ENCODE measurements at places on chromosomes 1 and 21.
A peak's percentile ranks its signal among the peaks of the same experiment; 100 is the strongest.

- no peak for DNase-seq
These were observed 458.5 kb upstream of the DEPDC1 start for GRCh38 chr1:68955424-68955823.

GRCh38 chr1:93159337-93159736, 20.9 kb downstream of the TMED5 start:
- no peak for DNase-seq

DNA sequence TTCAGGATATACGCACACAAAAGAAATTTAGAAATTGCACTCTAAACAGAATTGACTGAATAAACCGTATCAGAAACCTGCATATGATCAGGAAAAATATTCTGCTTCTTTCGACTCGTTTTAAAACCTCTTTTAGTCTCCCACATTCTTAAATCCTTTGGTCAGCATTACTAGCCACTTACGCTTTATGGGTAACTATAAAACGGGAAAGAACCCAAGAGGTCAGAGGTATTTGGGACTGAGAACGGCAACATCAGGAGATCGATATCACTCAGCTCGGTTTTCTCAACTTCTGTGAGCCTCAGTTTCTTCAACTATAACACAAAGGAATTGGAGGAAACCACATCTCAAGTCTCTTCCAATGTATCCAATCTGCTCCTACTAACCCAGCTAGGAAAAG, 36.4 kb upstream of the ANGPTL7 start:
- no peak for DNase-seq

- DNase-seq = no peak
These were observed 37.7 kb downstream of the SYF2 start for GRCh38 chr1:25194572-25195020.

GRCh38 chr1:115166531-115167091, 77.3 kb upstream of the TSPAN2 start:
- DNase-seq = no peak

- DNase-seq = no peak
These were observed 28.4 kb upstream of the C1orf159 start for GRCh38 chr1:1144122-1144842.

DNA sequence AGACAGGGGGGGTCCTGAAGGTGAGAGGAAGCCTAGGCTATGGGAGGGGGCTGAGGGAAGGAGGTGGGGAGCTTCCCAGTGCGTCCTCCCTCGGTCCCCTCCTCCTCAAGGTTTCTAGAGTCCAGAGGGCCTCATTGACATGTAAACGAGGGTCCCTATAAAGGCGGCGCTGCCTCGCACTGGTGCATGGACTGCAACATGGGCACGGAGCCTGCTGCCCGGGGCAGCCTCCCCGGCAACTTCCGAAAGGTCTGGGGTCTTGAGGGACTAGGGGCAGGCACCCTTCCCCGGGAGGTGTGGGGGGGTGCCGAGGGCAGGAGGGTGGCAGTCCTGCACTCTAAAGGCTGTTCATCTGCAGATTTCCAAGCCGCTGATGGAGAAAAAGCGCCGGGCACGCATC, at the start of gene HES3:
Gene HES3, plus strand, starts transcription at position 187 of the 400 bp plus-strand sequence. Its CDS starts 187 bp downstream, at position 374.
- DNase-seq = no peak

- no peak for DNase-seq
These were observed 6.7 kb downstream of the C1orf115 start for GRCh38 chr1:220696863-220697231.

GRCh38 chr1:232463225-232463624, 166.7 kb downstream of the SIPA1L2 start:
- no peak for DNase-seq

- DNase-seq = no peak
These were observed 195.9 kb downstream of the TOMM20 start for GRCh38 chr1:234932511-234933430.

- no peak for DNase-seq
These were observed 202.9 kb downstream of the NCAM2 start for GRCh38 chr21:21200939-21201615.

- peak; percentile 46 for DNase-seq
These were observed 120.7 kb downstream of the TGFBR3 start for GRCh38 chr1:91765293-91765692.

- no peak for DNase-seq
These were observed 58.0 kb upstream of the SGIP1 start for GRCh38 chr1:66475940-66476339.

DNA sequence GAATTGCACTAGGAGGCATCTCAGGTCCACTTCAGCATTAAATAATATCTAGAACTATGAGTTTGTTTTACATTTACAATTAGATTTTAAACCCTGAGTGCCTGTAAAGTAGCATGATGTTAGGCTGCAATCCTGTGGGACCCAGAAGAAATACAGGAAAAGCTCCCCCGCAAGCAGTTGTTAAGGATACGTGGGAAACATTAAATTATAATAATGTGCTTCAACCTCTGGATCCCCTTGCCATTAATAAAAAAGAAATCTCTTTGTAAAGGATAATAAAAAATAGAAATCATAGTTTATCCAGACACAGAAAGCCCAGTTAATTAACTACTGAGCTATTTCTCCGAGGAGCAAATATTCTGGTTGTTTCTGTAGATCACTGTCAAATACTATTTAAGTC, 106.0 kb downstream of the PCNX2 start:
- DNase-seq = no peak

- no peak for DNase-seq
These were observed 190.0 kb downstream of the ATP6V1G3 start for GRCh38 chr1:198350456-198350855.

- peak; percentile 43 for DNase-seq
These were observed 13.2 kb upstream of the A3GALT2 start for GRCh38 chr1:33334081-33334552.

DNA sequence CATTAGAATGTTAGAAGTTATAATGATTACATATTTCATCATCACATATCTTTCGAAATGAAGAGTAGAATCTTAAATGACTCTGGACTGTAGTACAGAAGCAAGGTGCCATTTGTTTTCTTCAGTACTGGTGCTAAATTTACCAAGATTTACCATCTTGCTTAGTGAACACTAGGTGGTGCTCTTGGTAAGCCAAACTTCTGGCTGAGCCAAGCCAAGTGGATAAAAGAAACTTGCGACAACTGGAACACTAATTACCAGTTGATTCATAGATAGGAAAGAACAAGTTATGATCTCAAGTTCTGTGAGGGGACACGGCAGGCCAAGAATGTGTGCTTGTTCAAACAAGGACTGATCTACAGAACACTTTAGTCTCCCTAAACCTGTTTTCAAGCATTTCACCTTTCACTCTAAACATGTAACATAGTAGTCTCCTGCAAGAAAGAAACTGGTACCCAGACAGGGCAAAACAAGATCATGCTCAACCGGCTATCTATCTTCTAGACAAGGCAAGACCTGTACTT, 19.8 kb downstream of the SPRTN start:
- peak; percentile 70 for DNase-seq

- no peak for DNase-seq
These were observed 27.2 kb downstream of the MYOG start for GRCh38 chr1:203058676-203058935.

- DNase-seq = no peak
These were observed 18.5 kb upstream of the MTARC1 start for GRCh38 chr1:220768126-220768601.

DNA sequence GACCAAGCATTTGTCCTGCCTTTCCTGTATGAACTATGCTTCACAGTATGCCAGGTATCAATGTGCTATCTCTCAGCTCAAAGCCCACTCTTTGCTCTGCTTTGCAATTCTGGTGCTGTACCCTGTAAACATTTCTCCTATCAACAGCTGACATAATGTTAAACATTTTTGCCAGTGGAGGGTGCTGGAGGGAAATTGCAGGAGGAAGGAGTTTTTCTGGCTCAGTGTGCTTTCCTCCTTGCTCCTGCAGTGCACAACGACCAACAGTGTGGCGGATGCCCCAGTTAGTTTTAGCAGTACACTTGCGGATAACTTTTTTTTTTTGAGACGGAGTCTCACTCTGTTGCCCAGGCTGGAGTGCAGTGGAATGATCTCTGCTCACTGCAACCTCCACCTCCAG, 67.1 kb upstream of the PTGFRN start:
- DNase-seq = no peak

DNA sequence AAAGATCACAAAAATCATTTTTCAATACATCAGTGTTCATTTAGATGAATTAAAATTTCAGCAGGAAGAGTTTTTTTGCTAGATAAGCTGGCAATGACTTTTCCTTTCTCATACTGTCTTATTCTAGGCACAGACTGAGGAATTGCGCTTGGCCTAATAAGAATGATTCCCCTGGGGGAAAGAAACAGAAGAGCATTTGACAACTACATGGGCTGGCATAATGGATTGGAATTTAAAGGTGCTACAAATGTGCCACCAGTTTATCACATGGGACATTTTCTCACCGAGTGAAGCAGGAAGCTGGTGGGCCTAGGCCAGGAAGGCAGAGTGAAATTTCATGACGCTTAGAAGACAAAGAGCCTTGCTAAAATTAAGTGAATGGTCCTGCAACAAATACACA, 39.3 kb downstream of the CDKN2C start:
- DNase-seq = no peak
